ENCODE measurements at places on chromosomes 4 and X.

DNA sequence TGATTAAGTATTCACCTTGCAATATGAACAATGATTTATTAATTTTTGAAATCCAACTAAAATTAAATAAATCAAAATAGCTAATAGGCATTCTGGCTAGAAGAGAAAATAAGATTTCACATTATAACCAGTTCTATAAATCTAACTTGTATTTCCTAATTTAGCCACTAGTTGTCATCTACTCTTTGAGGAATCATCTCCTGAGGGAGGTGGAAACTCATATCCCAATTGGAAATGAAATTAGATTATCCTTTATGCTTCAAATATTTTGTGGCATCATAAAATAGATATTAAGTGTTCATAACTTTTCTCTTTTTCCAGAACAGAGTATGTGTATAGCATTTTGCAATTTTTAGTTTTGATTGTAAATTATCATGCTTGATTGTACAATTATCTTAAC lies 558.5 kb upstream of the DIAPH2 start:
- H3K27me3 ChIP-seq, result no peaks in the 10 kb centered on the region
- no peaks in the 10 kb centered on the region for H3K4me1 ChIP-seq
- DNase-seq, result no peak
- H3K4me3 ChIP-seq, result no peak overlapping the region

- peak; percentile 30 for DNase-seq
- no peaks in the 10 kb centered on the region for H3K36me3 ChIP-seq
- H3K4me3 ChIP-seq, result no peak overlapping the region
- no peak overlapping the region for H3K27ac ChIP-seq
- peaks cover 5% of the 10 kb centered on the region for H3K27me3 ChIP-seq
Measured at GRCh38 chr4:7073526-7074390, 5.9 kb upstream of the GRPEL1 start.

DNA sequence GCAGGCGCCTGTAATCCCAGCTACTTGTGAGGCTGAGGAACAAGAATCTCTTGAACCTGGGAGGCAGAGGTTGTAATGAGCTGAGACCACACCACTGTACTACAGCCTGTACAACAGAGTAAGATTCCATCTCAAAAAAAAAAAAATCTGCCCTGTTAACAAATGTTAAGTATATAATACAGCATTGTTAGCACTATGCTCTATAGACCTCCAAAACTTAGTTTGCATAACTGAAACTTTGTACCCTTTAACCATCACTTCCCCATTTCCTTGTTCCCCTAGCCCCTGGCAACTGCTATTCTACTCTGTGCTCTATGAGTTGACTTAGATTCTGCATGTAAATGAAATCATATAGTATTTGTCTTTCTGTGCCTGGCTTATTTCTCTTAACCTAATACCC lies 76.7 kb downstream of the TAB3 start:
- no peak overlapping the region for H3K4me3 ChIP-seq
- no peaks in the 10 kb centered on the region for H3K27me3 ChIP-seq
- H3K27ac ChIP-seq, result no peak overlapping the region
- H3K4me1 ChIP-seq, result no peaks in the 10 kb centered on the region
- DNase-seq, result no peak

- no peak overlapping the region for H3K4me3 ChIP-seq
- no peaks in the 10 kb centered on the region for H3K36me3 ChIP-seq
- H3K27me3 ChIP-seq, result no peaks in the 10 kb centered on the region
- H3K4me1 ChIP-seq, result no peaks in the 10 kb centered on the region
Measured at GRCh38 chr4:13176741-13177142, 307.4 kb downstream of the RAB28 start.
